ENCODE measurements at places on chromosomes 11 and 22. TPM values are rescaled to one million over a fixed set of nuclear protein-coding genes. Genes with fewer than 3 reads are reported as not detected.

The ACER3 gene
- total RNA-seq = 12.6 TPM

DNA sequence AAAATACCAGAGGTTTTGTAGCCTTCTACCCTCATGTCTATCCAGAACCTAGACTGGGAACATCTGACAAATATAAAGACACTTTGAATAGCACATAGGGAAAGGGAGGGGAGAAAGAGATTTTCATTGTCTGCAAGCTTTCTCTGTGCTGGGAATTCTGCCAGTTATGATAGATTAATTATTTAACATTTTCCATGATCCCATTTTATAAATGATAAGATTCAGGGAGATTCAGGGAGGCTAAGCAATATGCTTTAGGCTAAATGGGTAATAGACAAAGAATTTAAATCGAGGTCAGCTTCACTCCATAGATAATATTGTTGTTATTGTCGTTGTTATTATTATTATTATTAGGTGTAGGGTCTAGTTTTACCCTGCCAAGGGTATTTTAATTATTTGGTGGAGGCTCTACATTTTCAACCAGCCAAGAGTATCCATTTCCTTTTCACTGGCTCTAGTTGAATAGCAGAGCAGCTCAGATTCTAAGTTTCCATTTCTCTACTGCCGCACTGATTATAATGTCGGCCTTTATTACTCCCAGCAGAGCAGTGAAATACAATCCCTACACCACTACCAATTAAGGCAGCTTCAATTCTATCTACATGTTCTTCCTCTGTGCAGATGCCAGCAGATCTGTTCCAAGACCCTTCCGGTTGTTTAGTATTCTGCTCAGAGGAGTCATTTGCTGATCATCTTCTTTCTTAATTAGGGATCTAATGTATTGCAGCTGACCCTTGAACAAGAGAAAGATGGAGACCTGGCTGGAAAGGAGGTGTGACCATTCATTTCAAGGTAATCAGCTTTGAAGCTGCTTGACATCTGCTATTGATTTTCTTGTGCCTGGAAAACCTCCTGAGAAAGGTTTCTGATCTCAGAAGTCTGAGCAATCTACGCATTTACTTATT, 23.8 kb upstream of the SYN3 start:
- peak; percentile 48 for ATAC-seq

DNA sequence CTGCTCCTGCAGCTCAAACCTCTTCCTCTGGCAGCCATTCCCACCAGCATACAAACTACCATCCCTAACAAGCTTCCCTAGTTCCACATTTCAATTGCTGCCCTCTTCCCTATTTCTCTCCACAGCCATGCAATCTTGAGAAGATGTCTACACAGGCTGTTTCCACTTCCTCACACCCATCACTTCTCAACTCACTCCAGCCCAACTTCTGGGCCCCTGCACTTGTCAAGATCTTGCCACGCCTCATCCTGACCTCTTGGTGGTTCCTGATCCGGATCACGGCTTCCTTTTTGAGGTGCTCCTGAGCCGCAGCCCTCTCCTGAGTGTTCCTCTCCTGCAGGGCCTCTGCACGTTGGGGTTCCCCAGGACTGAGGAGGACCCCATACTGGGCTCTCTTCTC, 22.6 kb downstream of the RPL27A start:
- no peak for ATAC-seq

DNA sequence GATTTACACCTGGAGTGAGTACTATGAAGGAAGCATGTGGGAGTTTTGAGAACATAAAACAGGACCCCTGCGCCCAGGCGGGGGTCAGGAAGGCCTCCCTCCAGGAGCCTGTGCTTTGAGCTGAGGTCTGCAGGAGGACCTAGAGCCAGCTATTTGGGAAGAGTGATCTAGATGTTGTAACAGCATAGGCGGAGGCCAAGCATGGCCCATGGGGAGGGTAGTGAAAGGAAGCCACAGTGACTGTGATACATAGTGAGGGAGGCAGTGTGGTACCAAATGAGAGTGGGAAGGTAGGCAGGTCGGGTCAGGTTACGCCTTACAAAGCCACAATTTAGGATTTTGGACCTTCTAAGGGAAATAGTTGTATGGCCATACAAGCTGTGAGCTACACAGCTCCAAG, 147.5 kb downstream of the PARVA start:
- no peak for ATAC-seq

The STK33 gene
- total RNA-seq = 21.2 TPM

The CCND1 gene
- total RNA-seq = 6.9 TPM

The CHADL gene
- not detected for total RNA-seq

GRCh38 chr11:9219572-9219971, 45.6 kb downstream of the DENND5A start:
- no peak for ATAC-seq

Data from motor neuron (in vitro differentiated cells).